ENCODE measurements at places on chromosomes 12 and 14.

- DNase-seq: no peak
These were observed 56.0 kb downstream of the FBXO34 start for GRCh38 chr14:55327179-55327578.

DNA sequence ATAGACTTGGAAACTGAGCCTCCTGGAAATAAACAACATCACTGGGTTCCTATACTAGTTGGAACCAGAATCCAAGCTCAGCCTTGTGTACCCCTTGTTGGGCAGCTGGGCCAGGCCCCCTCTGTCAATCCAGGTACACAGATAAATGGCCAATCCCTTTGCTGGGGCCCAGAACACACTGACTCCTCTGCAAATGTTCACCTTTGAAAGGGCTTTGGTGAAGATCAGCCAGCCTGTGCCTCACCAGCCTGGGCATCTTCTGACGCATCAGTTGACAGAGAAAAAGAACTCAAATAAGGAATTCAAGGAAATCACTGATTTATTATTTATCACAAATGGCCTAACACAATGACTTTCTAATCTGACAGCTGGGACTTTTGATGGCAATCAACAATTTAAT lies 1090.2 kb downstream of the BCL11B start:
- DNase-seq: no peak

DNA sequence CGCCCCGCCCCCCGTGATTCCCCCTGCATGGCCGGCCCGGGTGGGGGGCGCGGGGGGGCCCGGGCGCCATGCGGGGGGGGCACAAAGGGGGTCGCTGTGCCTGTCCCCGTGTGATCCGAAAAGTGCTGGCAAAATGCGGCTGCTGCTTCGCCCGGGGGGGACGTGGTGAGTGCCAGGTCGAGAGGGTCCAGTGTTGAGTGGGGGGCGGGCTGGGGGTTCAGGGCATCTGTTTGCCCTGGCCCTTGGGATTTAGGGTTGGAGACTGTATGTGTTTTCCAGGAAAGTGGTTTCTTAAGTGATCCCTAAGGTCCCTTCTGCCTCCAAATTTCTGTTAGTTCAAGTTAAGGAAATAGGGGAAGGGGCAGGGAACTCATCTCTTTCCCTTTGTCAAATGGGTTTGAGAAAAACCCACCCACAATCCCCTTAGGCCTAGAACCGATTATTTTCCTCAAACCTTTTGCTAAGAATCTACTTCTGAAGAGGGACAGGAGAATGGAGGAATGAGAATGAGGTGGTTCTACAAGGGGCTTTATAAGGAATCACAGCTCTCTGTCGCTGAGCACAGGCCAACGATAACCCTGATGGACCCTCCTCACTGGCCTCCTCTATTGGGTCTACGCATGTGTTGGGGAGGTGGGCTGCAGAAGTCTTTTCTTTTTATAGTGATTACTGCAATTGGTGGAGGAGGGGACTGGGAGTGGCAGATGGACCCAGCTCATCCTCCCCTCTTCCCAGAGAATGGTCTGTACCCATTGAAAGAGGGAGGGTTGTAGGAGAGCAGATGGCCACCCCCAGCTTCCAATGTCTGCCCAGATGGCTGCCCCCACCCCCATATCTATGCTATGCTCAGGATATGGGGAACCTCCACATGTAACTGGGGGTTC lies 834 bp downstream of the ARHGEF25 start:
- no peak for DNase-seq

GRCh38 chr12:91211866-91212265 lies 29.2 kb upstream of the DCN start:
- no peak for DNase-seq

- no peak for DNase-seq
These were observed 198.2 kb downstream of the BTG1 start for GRCh38 chr12:91947459-91947858.

Data from CD4-positive, alpha-beta T cell treated with Interleukin-21 for 1 hour (primary cell).